ENCODE measurements at places on chromosomes 1 and 21. TPM values are rescaled to one million over a fixed set of nuclear protein-coding genes. Genes with fewer than 3 reads are reported as not detected.

Gene ST6GALNAC3
- 0.36 TPM for total RNA-seq

Gene MYOG
- not detected for total RNA-seq

Gene NIT1
- 25.5 TPM for total RNA-seq

Gene RBM15
- total RNA-seq: 28.2 TPM

Gene CHRM3
- 0.03 TPM for total RNA-seq

Gene ETV3L
- total RNA-seq: not detected

Gene CD2
- total RNA-seq: not detected

Gene SMCP
- not detected for total RNA-seq

Gene MX2
- 3.3 TPM for total RNA-seq

Gene SPRR2B
- total RNA-seq: not detected

Gene KIRREL1
- total RNA-seq: 244 TPM

Gene PCBP3
- 2.5 TPM for total RNA-seq

Gene GJC2
- 5.1 TPM for total RNA-seq

Gene AADACL4
- not detected for total RNA-seq

Gene SELENOF
- total RNA-seq: 123 TPM

Gene INKA2
- total RNA-seq: 6.6 TPM

Gene B4GALT2
- total RNA-seq: 142 TPM

Gene TMCC2
- total RNA-seq: 3.3 TPM

Gene RGS13
- total RNA-seq: not detected

Gene KRTAP8-1
- not detected for total RNA-seq

Gene GSTM1
- not detected for total RNA-seq

Gene CTSK
- total RNA-seq: 58.8 TPM

Gene KCNJ15
- total RNA-seq: 2.4 TPM

Gene EDARADD
- not detected for total RNA-seq

Gene CDKN2C
- total RNA-seq: 4.3 TPM

Gene DMBX1
- not detected for total RNA-seq

Gene KRTAP13-3
- not detected for total RNA-seq

Gene F13B
- not detected for total RNA-seq

Gene PHLDA3
- 176 TPM for total RNA-seq

Gene BGLAP
- total RNA-seq: 0.50 TPM

Gene C1orf53
- total RNA-seq: 1.4 TPM

Gene ARV1
- total RNA-seq: 9.7 TPM

Gene GJA8
- not detected for total RNA-seq

Gene MRPL37
- 49.0 TPM for total RNA-seq

Gene SH2D5
- total RNA-seq: 1.0 TPM

Gene CRABP2
- 13.8 TPM for total RNA-seq

Gene ZNF593OS
- not detected for total RNA-seq

Gene PANK4
- 22.0 TPM for total RNA-seq

Gene CFAP298
- 20.7 TPM for total RNA-seq

Gene SELL
- total RNA-seq: 0.39 TPM

Gene TRABD2B
- total RNA-seq: 0.59 TPM

Gene RGS1
- total RNA-seq: not detected

All from smooth muscle cell of the pulmonary artery (primary cell).